ENCODE measurements at places on chromosomes 13 and 19.

DNA sequence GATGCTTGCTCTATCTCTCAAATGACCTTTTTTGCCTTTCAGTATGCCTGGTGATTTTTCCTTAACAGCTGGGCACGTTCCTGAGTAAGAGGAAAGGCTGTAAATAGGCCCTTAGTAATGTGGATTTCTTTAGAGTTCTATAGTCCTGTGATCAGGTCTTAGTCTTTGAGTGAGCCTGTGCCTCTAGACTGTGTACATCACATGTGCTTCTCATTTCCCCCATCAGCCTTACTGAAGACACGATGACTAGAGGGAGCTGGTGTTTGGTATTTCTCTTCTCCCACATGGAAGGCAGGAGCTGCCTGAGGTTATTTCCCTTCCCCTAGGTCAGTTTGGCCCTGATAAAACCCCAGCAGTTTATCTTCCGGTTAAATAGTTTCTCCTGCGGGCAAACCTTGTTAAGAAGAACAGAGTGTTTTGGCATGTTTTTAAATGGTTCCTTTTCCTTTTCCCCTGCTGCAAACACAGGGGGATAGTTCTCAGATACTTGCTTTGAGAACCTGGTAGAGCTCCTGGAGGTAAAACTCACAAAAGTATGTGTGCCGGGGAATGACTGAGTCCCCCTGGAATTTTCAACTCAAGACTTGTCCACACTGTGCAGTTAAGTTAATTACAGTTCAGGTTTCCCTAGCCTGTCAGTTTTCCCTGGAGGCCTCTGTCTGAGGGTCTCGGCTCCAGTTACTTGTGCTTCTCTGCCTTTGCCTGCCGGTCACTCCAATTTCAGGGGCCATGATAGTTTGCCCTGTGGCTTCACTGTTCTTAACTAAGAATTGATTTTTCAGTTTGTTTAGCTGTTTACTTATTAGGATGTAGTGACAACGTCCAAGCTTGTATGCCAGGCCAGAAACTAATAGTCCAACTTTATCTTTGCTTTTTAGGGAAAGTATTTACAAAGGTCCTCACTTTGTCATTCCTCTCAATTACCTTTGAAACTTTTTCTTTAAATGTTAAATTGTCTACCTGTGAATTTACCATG lies 94.4 kb downstream of the URI1 start:
- DNase-seq = peak; percentile 65

GRCh38 chr19:55379174-55379573 lies 2.5 kb downstream of the TMEM190 start:
- no peak for DNase-seq

- DNase-seq = peak; percentile 19
These were observed 9.9 kb downstream of the RFX2 start for GRCh38 chr19:6100284-6100915.

DNA sequence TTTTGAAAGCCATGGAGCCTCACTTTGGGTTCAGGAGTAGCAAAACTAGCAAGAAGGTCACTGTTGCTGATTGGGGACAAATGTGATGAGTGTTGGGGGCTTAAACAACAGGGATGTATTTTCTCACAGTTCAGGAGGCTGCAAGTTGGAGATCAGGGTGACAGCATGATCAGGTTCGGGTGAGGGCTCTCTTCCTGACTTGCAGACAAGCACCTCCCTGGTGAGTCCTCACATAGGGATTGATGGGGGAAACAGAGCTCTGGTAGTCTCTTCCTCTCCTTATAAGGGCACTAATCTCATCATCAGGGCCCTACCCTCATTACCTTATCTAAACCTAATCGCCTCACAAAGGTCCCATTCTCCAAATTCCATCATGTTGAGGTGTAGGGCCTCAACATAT lies 179.2 kb downstream of the TSHZ3 start:
- DNase-seq = no peak

GRCh38 chr19:43984687-43985000 lies 656 bp downstream of the ZNF155 start:
- DNase-seq = peak; percentile 8

- DNase-seq = no peak
These were observed 22.4 kb upstream of the MATK start for GRCh38 chr19:3808420-3809143.

DNA sequence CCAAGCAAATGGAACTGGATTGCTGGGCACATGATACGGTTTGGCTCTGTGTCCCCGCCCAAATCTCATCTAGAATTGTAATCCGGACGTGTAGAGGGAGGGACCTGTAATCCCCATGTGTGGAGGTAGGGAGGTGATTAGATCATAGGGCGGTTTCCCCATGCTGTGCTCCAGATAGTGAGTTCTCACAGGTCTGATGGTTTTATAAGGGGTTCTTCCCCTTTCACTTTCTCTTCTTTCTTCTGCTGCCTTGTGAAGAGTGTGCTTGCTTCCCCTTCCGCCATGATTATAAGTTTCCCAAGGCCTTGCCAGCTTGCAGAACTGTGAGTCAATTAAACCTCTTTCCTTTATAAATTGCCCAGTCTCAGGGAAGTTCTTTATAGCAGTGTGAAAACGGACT lies 32.6 kb upstream of the MTIF3 start:
- DNase-seq = no peak
